ENCODE measurements at places on chromosomes 7 and 10. TPM values are rescaled to one million over a fixed set of nuclear protein-coding genes. Genes with fewer than 3 reads are reported as not detected.

The MOGAT3 gene
- total RNA-seq = not detected

DNA sequence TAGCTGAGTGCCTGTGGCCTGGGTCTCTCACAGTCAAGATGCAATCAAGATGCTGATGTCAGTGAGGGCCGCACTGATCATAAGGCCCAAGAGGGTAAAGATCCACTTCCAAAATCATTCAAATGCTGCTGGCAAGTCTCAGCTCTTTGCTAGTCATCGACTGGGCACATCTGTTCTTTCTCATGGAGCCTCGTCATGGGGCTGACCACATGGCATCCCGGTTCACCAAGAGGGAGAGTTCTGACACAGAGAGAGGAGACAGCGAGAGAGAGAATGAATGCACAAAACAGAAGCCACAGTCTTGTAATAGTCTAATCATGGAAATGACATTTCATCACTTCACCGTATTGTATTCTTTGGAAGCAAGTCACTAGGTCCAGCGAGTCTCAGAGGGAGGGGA, 1067.5 kb upstream of the C7orf33 start:
- no peaks in the 10 kb centered on the region for H3K36me3 ChIP-seq
- no peaks in the 10 kb centered on the region for H3K27me3 ChIP-seq
- no peak overlapping the region for H3K4me3 ChIP-seq
- H3K27ac ChIP-seq = no peak overlapping the region

DNA sequence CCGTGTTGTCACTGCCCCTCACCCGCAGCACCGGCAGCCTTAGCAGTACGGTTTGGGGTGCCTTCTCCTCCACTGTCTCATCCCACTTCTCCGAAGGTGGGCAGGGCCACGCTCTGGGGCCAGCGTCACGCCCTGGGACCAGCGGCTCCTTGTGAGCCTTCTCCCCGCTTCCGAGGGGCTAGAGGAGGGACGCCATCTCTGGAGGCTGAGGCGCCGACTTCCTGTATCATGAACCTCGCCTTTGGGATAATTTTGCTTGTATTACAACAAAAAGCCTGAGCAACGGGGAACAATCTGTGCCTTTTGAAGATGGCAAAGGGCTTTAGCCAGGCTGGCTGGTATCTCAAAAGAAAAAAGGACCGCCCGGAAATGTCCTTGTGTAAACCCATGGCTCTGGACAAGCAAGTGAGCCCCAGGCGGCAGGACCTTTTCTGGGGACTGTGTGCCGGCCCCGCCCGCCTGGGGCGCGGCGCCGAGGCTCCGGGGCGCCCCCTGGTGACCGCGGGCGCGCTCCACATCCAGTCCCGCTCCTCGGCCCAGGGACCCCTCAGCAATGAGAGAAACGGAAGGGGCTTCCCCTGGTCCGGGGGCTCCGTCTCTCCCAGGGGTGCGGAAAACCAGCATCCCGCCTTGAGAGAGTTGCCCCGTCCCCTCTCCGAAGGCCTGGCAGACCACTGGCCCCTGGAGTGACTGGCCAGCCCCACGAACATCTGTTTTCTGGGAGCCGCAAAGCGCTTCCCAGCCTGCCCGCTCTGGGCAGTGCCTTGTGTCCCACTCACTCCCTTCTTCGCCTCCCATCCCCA, 3.8 kb downstream of the DEPP1 start:
- no peaks in the 10 kb centered on the region for H3K36me3 ChIP-seq
- peak overlapping the region; percentile 88 for H3K27ac ChIP-seq
- H3K4me1 ChIP-seq = peaks cover 64% of the 10 kb centered on the region
- H3K27me3 ChIP-seq = no peaks in the 10 kb centered on the region

DNA sequence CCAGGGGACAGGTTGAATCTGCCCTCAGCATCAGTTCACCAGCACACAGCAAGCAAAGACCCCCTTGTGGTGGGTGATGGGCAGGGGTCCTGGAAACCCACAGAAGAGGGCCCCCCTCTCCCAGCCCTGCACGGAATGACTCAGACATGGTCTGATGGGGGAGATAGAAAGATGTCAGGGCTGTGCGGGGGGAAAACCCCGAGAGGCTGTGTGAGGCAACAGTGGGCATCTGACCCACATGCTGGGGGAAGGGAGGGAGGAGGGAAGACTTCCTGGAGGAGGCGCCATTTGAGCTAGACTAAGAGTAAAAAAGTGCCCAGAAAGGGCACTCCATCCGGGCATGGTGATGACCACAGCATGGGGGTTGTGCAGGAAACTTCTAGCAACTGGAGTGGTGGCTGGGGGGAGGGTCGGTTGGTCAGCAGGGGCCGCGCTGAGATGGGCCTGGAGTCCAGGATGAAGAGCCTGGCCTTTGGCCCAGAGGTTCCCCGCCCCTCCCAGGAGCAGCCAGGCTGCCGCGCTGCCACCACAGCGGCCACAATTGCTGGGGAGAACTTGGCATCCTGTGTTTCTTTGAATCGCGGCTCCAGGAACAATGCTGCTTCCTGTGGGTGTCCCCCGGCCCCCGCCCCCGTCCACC, 2.5 kb downstream of the LFNG start:
- H3K27me3 ChIP-seq = no peaks in the 10 kb centered on the region
- H3K4me3 ChIP-seq = no peak overlapping the region
- no peaks in the 10 kb centered on the region for H3K36me3 ChIP-seq
- DNase-seq = peak; percentile 57

DNA sequence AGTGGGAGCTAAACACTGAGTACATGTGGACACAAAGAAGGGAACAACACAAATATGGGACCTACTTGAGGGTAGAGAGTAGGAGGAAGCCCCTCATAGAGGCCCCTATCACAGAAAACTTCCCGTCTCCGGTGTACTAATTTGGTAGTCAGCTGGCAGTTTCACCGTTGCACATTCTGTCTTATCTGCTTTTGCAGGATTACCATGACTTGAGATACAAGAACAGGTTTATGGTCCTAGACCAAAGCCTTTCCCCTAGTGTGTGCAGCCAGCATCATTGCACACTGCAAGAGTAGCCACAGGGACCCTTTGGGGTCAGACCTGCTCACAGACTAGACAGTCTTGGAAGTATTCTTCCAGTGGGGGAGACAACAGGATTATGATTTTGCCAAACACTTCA, 5.9 kb upstream of the IFIT1B start:
- no peak for DNase-seq
- no peak overlapping the region for H3K4me3 ChIP-seq

GRCh38 chr10:13440185-13441061, 88.4 kb downstream of the BEND7 start:
- peaks cover 3% of the 10 kb centered on the region for H3K27me3 ChIP-seq
- peaks cover 11% of the 10 kb centered on the region for H3K4me1 ChIP-seq
- H3K36me3 ChIP-seq = no peaks in the 10 kb centered on the region
- H3K4me3 ChIP-seq = no peak overlapping the region
- DNase-seq = peak; percentile 64

DNA sequence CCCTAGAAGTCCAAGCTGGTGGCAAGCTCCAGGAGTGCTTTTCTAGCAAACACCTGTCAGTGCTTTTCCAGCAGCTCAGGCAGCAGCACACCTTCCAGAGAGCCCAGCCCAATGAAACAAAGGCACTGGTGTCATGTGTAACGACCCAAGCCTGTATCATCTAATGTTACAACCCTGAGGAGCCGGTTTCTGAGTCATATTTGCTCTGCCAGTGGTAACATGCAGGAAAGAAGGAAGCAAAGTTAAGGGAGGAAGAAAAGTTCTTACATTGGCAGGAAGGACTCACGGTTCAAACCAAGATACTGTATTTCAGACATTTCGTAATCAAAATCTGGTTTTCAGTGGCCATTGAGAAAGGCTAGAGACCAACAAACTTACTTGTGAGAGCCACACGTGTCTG, at the start of gene ANKRD22:
Gene ANKRD22, minus strand, starts transcription at position 139 of the 400 bp plus-strand sequence. CDS start 237 bp downstream, outside the sequence.
- peak within 1 kb of the TSS; percentile 78 for H3K27ac ChIP-seq
- H3K4me3 ChIP-seq = no peak within 1 kb of the TSS
- peaks cover 26% of the 10 kb centered on the region for H3K4me1 ChIP-seq
- DNase-seq = peak; percentile 68

- no peak overlapping the region for H3K27ac ChIP-seq
- no peaks in the 10 kb centered on the region for H3K27me3 ChIP-seq
- no peaks in the 10 kb centered on the region for H3K4me1 ChIP-seq
- H3K36me3 ChIP-seq = no peaks in the 10 kb centered on the region
- H3K4me3 ChIP-seq = no peak overlapping the region
These were observed 9.8 kb upstream of the PNLIPRP3 start for GRCh38 chr10:116417821-116418220.

- no peaks in the 10 kb centered on the region for H3K36me3 ChIP-seq
- peaks cover 19% of the 10 kb centered on the region for H3K4me1 ChIP-seq
- no peaks in the 10 kb centered on the region for H3K27me3 ChIP-seq
- H3K27ac ChIP-seq = no peak overlapping the region
- H3K4me3 ChIP-seq = no peak overlapping the region
These were observed 8.7 kb downstream of the FGFR2 start for GRCh38 chr10:121589553-121589952.

GRCh38 chr10:60980997-60981396, 37.0 kb upstream of the RHOBTB1 start:
- H3K27me3 ChIP-seq = no peaks in the 10 kb centered on the region
- H3K27ac ChIP-seq = no peak overlapping the region
- peaks cover 30% of the 10 kb centered on the region for H3K4me1 ChIP-seq
